ENCODE measurements at places on chromosomes 16 and 17.

GRCh38 chr16:22693638-22694340, 120.2 kb upstream of the HS3ST2 start:
- DNase-seq, result no peak

DNA sequence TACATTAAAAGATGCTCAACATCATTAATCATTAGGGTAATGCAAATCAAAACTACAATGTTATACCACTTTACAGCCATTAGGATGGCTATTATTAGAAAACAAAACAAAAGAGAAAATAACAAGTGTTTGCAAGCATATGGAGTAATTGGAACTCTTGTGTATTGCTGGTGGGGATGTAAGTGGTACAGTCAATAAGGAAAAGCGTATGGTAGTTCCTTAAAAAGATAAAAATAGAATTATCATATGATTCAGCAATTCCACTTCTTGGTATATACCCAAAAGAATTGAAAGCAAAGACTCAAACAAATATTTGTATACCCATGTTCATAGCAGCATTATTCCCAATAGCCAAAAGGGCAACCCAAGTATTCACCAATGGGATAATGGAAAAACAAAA, 1.4 kb upstream of the CAPNS2 start:
- DNase-seq, result no peak

DNA sequence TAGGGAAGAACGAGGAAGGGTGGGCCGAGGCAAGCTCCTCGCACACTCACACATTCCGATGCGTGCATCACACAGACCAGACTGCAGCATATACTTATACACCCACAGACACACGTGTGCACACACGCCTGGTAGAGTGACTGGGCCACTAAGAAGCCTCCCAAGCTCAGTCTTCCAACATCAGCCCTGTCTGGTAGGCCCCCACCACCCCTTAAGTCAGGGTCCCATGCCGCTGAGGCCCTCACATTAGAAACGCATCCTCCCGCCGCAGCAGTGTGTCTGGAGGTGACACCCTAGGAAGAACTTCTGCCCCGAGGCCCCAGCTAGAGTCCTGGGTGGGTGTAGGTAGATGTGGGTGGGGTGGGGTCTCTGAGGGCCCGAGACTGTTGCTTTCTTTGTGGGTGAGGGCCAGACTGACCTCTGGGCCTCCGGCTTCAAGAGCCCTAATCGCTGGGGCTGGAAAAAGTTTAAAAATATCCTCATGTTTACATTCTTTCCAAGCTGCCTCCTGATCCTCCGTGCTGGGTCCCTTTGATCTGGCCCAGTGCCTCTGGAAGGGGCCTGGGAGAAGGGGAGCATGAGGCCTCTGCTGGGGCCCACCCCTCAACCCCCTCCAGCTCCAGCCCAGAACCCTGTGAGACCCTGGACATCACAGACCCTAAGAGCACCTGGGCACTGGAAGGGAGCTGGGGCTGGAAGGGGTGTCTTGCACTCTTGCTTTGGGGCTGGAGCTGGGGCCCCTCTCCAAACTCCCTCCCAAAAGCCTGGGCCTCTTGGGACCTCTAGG, 13.6 kb downstream of the CDH16 start:
- no peak for DNase-seq

GRCh38 chr17:76417499-76418143, 33.2 kb downstream of the SPHK1 start:
- DNase-seq, result no peak

DNA sequence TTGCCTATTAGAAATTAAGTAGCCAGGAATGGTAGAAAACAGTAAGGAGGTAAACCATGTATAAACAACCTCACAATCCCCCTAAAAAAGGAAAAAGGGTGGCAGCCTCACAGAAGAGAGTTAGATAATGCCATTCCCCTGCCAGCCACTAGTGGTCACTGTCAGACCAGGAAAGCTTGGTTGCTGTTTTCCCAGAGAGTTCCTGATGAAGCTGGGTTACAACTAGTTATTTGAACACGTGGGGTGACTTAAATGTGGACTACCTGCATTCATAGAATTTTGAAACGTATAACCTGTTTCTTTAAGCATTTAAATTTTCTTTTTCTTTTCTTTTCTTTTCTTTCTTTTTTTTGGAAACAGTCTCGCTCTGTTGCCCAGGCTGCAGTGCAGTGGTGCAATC, 5.8 kb downstream of the GPRC5C start:
- DNase-seq, result no peak

GRCh38 chr16:13793841-13794409, 126.0 kb upstream of the ERCC4 start:
- DNase-seq, result no peak

DNA sequence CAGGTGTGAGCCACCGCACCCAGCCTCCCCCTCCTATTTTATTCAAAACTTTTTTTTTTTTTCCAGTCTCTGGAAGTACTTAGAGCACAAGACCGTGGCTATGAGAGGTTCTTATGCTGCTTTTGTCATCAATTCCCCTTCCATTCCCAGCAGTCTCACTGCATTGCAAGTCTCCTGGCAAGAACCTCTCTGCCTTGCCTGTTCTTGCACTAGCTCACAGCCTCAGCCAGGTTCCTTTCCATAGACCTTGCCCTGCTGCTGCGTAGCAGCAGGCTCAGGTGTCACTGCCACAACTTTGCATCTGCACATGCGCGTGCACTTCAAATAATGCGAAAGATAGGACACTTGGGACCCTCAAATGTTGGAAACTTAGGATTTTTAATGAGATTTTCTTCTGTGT, 15.6 kb downstream of the ATP6V0A1 start:
- no peak for DNase-seq

DNA sequence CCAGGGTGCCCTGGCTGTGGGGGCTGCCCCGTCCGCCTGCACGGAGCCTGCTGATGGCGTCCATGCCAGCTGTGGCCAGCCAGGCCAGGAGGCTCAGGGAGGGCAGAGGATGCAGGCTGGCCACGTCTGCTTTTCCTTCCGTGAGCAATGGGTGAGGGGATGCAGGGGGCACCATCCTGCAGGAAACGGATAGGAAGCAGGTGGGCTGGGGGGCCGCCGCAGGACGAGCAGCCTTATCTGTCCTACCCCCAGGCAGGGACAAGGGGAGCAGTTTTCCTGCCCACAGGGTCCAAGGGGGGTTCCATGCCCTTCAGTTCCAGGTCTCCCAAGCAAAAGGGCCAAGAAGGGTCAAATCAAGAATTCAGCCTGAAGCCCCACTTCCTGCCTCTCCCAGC, 6.8 kb downstream of the DUS1L start:
- no peak for DNase-seq

- no peak for DNase-seq
Observed at GRCh38 chr17:44934745-44935105, 12.8 kb downstream of the KIF18B start.

DNA sequence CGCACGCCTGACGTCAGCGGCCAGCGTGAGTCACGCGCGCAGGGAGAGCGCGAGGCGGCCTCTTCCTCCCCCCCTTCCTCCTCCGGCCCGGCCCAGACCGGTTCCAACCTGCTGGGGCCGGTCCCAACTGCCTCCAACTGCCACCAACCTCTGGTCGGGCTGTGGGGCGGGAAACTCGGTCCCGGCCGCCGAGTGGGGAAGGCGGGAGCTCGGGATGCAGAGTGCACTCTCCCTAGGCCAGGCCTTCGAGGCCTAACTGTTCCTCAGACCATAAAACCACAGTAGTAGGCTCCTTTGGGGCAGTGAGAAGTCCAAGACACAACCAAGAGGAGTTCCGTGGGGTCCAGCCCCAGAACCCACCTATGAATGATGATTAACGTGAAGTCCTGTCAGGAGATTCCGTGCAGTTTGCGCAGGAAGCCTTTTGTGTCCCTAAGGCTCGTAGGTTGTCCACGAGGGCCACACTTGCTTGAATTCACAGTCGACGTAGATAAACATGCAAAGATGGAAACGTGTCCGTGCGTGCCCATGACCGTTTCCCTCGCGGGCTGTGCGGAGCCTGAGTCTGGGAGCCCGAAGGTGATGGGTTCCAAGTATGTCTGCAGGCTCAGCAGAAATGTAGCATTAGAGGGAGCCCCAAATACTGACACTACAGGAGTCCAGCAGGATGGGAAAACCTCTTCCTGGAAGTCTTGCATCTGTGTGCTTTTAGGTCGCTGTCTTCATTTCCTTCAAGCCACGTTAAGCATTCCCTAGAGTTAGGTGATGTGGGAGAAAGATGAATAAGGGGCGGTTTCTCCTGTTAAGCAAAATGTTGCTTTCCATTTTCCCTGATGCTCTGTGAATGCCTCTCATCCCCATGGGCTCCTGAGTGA, 647 bp downstream of the UNK start:
- peak; percentile 78 for DNase-seq
